GM04504 (cell line): ENCODE measurements at places on chromosomes 6 and 20.

GRCh38 chr6:134936476-134936875 is 13.4 kb downstream of the ALDH8A1 start:
- DNase-seq, result no peak

GRCh38 chr6:12957321-12958051 is 240.9 kb downstream of the PHACTR1 start:
- no peak for DNase-seq

- no peak for DNase-seq
These were observed 73.8 kb upstream of the CD2AP start for GRCh38 chr6:47403801-47404200.

DNA sequence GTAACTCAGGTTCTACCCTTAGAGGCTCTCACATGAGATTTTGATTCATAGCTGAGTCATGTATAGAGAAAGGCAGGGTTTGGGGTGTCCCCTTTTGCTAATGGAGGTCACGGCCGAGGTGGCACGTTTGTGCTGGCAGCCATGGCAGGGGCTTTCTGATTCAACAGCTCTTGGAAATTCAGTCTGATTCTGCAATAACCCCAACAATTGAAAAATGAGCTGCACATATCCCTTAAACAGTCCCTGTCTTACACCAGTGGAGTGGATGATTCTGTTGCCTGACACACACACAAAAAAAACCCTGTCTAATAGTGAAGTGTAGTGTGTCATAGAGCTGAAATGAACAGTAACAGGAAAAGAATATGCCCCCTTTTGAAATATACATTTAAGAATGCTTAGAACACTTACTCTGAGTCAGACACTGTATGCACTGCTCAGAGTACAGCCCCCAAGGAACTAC is 40.4 kb upstream of the ARG1 start:
- DNase-seq, result no peak

- DNase-seq, result no peak
These were observed 152.3 kb downstream of the CDC5L start for GRCh38 chr6:44539701-44540355.

- DNase-seq, result no peak
These were observed 3.3 kb downstream of the TM9SF4 start for GRCh38 chr20:32112841-32113240.

GRCh38 chr20:62298577-62299249 is 4.1 kb upstream of the ADRM1 start:
- DNase-seq, result no peak

DNA sequence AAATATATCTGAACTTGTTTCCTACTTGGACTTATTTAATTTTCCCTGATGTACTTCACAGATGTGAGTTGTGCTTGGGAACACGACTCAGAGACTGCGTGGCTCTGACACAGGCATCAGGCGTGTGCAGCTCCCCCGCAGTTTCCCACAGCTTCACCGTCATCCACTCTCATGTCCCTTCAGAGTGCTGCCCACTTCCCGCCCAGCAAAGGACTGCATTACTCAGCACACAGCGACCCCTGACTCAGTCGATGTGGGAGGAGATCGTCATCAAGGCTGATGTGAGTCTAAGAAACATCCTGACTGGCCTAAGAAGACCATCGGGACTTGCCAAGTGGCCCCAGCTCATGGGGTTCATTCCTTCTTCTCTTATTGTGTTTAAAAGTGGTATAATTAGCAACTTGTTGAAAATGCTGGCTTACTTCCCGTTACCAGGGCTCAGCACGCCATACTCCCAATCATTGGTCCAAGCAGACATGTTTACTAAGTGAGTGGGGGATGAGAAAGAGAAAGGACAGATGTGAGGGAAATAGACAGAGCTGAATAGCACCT is 539.4 kb upstream of the JARID2 start:
- DNase-seq, result peak; percentile 92

DNA sequence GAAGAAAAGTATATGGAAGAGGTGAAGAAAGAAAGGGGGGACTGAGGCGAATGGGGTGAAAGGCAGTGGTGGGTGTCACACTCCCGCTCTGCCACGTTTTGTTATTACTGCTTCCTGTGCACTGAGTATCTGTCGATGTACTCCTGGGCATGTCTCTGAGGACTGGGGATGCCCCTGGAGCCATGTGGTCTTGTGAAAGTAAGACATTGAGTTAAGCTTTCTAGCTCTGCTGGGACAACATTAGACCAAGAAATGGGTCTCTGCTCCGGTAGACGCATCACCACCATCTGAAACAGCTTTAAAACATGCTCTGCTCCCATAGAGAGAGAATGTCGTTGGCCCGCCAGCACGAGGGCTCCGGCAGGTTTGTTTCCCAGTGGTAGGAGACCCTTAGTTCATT is 40.0 kb downstream of the IRF4 start:
- DNase-seq, result no peak

DNA sequence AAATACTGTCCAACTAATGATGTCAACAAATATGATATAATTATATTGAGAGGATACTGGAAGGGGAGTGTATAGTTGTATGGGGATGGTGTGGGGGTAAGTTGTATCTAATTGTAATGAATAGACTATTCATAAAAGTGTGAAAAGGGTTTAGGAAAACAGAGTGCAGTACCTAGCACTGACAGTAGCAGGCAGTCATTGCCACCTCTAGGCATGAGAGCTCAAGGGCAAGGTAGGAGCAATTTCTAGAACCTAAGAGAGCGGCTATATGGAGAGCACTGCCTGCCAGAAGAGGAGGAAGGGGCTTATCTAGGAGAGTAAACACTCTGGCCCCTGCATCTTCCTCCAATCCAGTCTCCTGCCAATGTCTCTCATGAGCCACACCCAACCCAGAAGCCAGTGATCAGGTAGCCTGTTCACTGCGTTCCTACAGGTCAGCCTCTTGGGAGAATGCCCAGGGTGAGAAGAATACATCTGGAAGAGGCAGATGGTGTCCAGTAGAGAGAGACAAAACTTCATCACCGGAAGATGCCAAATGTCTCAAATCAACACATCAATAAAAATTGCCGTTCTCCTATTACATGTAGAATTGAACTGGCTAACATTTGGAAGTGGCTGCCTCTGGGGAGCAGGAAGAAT is 200.0 kb downstream of the LY86 start:
- DNase-seq, result no peak

GRCh38 chr6:158633127-158633526 is 11.4 kb downstream of the DYNLT1 start:
- no peak for DNase-seq

GRCh38 chr20:47666304-47666703 is 119.0 kb downstream of the SULF2 start:
- DNase-seq, result no peak

DNA sequence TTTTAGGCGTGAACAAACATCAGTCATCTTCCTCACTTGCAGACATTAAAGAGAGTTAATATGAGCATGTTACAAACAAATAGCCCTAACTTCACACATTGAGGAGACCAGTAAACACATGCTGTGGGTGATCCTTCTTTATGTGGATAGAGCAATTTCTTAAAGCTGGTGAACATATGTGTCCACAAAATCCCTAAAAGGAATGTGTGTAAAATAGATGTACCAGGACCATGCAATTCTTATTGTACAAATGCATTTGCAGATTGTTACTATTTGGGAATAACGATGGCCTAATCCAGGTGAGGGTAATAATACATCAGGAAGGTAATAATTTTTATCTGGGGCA is 228.9 kb downstream of the ALDH8A1 start:
- no peak for DNase-seq

DNA sequence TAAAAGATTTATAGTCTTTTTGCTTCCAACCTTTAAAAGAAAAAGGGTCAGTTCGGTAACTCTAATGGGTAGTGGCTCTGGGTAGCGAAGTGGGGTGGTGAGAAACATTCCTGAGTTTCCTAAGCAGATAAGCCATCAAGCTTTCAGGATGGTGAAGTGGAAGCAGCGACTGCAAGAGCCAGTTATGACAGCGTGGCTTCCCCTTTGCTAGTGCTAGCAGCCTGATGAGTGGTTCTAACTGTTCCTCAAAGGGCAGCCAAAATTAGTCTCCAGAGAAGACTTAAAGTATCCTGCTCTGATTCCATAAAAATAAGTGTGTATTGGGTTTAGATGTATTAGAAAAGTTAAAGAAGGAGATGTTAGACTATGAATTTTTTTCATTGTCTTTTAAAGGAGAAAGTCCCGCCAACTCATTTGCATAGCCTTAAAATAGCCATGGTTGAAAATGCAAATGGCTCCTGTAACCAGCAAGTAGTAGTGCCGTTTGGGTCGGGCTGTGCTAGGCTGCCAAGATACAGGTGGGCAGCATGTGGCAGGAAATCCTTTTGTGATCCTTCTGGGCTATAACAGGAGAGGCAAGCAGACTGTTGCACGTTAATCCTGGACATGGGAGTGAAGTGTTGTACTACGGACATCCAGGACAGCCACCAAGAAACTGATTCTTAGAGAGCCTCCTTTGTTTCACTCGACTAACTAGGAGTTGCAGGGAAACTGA is 18.0 kb downstream of the ELOVL2 start:
- no peak for DNase-seq

- DNase-seq, result peak; percentile 57
These were observed 167.7 kb downstream of the SIM1 start for GRCh38 chr6:100296810-100297544.

DNA sequence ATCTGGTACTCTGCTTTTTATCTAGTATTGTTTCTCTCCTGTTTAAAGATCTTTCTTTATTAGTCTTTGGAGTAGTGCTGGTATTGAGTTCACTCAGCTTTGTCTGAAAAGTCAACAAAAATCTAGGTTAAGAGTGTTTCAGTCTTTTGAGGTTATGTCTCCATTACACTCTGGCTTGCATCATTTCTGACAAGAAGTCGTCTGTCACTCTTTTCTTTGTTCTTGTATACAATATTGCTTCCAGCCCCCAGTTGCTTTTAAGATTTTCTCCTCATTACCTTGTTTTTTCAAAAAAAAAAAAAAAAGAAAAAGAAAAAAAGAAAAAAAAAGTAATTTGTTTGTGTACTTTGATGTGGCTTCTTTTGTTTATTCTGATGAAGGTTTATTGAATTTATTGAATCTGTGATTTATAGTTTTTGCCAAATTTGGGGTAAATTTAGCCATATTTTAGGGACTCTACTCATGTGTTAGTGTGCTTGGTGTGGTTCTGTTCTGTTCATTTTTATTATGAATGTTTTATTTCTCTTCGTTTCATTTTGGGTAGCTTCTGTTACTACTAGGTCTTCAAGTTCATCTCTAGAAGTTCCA is 408.9 kb downstream of the CDKAL1 start:
- DNase-seq, result no peak
